ENCODE measurements at places on chromosomes 4 and X.
A peak's percentile ranks its signal among the peaks of the same experiment; 100 is the strongest.

DNA sequence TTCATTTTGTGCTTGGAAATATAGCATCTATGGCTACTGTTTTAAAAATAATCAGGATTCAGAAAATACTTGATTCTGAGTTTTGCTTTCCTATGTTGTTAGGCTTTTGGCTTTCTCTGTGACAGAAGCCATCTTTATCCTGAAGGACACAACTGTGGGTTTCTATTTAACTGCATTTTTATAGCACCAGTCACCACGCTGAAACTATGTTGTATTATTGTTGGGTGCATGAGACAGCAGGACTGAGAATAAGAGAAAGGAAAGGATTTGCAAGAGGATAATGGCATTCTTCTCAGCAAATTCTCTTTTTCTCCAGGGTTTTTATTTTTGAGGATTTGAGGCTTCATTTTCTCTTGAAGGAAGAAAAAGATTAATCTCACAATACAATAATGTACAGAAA lies 10.1 kb upstream of the NEUROG2 start:
- DNase-seq = no peak

DNA sequence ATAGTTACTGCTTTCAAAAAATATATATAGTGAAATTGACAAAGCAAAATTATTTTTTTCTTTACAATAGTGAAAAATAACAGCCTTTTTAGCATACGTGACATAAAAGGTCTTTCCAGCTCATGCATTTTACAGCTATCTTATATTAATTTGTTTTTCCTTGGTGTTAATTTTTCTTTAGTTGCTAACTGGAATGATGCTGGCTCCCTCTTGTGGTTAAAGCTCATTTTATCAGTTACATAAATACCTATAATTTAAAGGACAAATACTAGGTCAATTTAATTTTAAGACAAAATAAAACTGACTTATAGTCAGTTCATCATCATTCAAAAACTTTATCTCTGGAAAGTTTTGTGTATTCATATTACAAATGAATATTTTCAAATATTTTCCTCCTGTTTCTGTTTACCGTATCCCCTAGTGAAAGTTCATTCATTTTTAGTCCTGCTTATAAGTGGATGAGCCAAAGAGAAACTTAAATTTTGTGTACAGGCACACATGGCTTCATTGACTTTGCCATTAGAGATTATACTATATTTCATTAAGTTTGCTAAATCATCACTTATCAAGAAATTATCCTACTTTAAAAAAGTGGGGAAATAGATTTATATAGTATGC lies 9.9 kb upstream of the ANAPC4 start:
- no peak for DNase-seq

GRCh38 chr4:113952452-113953029 lies 26.9 kb downstream of the ARSJ start:
- DNase-seq = peak; percentile 3

DNA sequence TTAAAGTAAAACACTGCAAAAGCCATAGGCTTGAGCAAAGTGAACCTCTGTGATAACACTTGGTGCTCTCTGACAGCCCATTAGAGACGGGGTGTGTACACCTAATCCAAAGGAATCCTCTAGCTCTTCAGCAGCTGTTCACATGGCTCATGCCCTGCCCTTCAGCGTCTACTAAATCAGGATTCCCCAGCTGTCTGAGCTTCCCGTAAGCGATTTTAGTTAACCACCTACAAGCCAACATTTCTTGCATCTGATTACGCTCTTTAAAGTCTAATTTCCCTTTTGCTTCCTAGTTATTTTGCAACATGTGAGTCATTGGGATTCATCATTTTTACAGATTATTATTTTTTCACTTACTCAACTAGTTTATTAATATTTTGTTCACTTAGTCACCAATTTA lies 6.5 kb downstream of the DMD start:
- no peak for DNase-seq

DNA sequence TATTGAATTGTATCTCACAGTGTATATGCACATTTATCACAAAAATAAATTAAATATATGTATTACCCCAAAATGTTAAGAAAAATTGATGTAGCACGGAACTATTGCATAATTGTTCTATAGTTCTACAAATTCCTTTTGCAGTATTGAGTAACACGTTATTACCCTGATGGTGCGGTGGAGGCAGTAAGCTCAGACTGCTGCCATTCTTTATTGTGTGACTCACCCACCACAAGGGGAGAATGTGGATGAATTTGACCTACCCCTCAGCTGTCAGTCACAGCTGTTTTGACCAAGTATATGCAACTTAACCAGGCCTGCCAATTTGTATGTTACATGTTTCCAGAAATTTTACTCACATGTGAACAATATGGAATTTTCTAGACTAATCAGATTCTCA lies 506.6 kb downstream of the SH3BGRL start:
- DNase-seq = no peak

- no peak for DNase-seq
These were observed 18.4 kb upstream of the ODAM start for GRCh38 chr4:70177090-70177489.

Measured in NCI-H187 (cell line).